Adrenal gland (tissue), 19 donors: ENCODE measurements at places on chromosomes 6 and 20.

- peak; percentile 22 for DNase-seq
Measured at GRCh38 chr20:57657535-57658446, 37.6 kb upstream of the ZBP1 start.

DNA sequence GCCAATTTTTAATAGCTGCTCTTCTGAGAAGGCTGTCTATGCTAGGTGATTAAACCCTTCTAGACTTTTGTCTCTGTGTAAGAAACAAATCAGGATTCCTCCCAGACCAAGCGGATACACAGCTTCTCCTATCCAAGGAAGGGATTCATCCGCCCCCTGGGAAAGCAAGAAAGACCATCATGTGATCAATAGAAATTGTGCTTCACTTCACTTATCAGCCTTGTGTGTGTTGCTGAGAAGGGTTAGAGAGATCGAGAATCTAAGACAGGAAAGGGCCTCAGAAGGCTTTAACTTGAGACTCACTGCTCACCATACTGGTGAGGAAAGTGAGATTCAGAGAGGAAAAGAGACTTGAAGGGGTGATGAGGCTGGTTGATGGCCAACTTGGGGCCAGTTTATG lies 1.5 kb downstream of the ABCC10 start:
- DNase-seq = no peak

DNA sequence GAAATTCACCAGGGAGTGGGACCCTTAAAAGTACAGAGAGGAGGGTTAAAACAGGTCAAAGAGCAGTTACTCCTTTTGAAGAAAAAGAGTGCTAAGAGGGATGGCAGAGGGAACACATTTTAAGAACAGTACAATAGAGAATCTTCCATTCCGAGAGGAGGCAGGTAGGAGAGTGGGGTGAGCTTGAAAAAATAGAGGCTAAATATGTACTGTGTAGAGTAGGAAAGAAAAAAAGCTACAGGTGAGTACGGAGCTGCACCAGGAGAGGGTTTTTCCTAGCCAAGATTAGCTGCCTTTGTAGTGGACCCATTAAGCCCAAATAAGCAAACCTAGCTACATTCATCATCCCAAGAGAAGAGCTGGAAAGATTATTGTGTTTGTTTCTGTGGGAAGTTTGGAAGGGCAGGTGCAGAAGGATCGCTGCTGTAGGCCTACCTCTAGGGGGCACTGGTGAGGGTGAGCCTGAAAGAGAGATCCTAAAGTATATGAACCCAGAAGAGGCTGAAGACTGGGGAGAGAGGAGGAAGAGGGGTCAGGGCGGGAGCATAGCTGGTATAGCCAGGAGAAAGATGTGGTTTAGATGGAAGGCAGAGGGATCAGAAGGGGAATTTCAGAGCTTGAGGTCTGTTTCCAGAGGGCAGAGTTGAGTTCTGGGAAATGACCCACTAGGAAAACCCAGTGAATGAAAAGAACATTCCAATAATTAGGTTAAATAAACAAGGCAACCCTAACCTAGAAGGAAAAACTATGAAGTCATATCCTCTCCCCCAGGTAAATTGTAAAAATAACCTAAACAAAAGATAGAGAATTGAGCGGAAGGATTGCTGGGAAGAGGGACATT lies 50.2 kb upstream of the HINT3 start:
- DNase-seq = peak; percentile 45

DNA sequence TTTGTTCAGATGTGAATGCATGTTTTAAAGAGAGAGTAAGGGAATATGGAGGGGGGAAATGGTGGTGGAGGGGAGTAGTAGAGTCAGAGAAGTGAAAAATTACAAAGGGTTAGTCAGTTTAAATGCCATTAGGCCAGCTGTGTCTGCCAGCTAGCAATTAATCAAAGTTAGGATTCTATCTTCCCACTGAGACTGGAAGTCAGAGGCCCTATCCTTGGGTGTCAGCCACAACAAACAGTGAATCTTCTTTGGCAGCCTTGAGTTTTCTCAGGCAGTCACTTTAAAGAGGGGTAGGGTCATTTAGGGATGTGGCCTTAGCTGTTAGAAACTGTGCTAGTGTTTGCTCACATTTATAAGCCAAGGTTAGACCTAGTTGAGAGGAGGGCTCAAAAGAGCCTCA lies 120.5 kb upstream of the BTBD3 start:
- DNase-seq = peak; percentile 16

- no peak for DNase-seq
Measured at GRCh38 chr6:73691512-73691911, 4.5 kb upstream of the CD109 start.

GRCh38 chr6:168157272-168158212 lies 78.5 kb upstream of the FRMD1 start:
- DNase-seq = peak; percentile 41

DNA sequence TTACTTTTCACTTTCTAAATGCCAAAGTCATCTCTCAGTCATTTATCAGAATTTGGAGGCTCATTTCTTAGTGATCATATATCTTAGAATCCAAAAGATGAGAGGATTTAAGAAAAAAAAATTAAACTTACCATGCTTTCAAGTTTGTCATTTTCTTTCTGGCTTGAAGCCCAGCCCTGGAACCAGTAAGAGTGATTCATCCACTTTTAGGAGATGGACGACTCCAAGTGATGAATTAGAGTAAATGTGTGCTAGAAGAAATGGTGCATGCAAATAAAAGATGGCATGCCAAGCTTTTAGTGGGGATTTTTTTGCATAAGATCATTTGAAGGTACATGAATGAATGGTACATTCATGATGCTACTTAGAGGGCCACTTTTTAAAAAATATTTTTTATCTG lies 20.1 kb downstream of the PLCB1 start:
- no peak for DNase-seq

DNA sequence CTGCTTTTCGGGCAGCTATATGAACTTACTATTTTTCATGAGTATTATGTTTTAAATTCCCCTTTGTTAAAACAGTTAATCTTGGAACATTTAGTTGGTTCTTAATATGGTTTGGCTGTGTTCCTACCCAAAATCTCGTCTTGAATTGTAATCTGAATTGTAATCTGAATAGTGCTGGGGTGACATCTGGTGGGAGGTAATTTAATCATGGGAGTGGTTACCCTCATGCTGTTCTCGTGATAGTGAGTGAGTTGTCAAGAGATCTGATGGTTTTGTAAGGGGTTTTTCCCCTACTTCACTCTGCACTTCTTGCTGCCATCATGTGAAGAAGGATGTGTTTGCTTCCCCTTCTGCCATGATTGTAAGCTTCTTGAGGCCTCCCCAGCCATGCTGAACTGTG lies 305.4 kb upstream of the MAP3K7 start:
- no peak for DNase-seq

DNA sequence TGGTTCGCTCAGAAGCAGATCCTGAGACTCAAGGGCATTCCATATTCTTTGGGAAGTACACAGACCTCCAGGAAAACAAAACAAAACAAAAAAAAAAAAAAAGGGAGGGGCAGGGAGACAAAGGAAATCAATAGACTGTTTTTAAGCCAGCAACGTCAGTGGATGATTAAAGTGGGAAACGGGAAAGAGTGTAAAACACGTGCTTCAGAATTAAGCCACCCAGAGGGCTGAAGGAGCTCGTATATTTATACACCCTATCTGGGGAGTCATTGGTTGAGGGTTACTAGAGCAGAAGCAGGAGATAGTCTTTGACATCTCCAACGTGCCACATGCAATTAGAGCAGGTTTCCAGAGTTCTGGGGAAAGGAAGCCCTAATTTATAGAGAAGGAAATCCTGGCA lies 26.2 kb downstream of the PDE7B start:
- no peak for DNase-seq

DNA sequence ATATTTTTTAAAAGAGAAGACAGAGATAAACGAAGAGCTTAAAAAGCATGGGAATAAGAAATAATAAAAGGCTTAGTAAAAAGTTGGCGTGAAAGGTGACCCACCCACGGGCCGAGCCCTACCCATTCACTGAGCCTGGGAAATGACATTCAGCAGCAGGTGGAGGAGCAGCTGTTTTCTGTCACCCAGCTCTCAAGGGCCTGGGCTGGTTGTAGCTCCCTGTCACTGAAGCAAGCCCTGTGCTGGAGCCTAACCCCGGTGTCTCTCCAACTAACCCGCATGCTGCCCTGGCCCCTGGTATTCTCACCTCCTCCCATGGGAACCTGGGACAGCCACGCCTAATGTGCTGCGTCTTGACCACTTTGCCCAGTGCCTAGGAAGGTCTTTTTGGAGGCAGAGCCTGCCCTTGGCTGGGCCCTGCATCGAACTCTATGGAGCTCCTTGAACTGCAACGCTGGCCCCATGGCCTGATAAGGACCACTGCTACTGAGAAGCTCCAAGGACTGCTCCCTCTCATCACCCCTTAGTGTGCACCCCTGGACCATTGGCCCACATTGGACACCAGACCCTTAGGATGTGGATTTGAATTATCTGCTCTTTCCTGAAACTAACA lies 68.8 kb upstream of the IYD start:
- DNase-seq = no peak

GRCh38 chr20:2695206-2695983 lies 2.8 kb downstream of the EBF4 start:
- DNase-seq = no peak

DNA sequence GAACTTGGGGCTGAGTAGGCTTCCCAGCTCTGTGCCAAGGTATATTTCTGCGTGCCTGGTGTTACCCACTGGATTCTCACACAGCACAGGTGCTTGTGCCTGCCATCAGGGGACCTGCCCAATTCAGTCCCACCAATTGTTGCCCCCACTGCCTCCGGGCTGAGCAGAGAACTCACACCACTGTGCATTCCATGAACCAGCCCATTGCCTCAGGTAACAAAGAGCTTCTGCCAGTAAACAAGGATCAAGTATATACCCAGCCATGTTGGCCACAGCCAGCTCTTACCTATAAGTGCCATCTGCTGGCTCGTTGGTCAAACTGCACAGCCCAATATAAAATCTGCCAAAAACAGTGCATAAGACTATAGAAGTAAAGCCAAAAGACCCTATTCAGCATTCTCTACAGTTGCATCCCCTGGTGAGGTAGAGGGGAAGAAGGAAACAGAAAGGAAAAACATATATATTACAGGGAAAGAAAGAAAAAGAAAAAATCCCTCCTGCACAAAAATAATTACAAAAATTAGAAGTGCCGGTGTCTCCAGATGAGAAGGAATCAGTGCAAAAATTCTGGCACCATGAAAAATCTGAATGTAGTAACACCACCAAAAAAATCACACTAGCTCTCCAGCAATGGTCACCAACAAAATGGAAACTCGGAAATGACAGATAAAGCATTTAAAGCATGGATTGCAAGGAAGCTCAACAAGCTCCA lies 241.4 kb downstream of the IBTK start:
- peak; percentile 15 for DNase-seq
